ENCODE measurements at places on chromosomes 16 and 17. TPM values are rescaled to one million over a fixed set of nuclear protein-coding genes. Genes with fewer than 3 reads are reported as not detected.

The SDR42E1 gene
- 4.4 TPM for total RNA-seq

The SOX9 gene
- 30.3 TPM for total RNA-seq

The CACNA1G gene
- total RNA-seq: not detected

DNA sequence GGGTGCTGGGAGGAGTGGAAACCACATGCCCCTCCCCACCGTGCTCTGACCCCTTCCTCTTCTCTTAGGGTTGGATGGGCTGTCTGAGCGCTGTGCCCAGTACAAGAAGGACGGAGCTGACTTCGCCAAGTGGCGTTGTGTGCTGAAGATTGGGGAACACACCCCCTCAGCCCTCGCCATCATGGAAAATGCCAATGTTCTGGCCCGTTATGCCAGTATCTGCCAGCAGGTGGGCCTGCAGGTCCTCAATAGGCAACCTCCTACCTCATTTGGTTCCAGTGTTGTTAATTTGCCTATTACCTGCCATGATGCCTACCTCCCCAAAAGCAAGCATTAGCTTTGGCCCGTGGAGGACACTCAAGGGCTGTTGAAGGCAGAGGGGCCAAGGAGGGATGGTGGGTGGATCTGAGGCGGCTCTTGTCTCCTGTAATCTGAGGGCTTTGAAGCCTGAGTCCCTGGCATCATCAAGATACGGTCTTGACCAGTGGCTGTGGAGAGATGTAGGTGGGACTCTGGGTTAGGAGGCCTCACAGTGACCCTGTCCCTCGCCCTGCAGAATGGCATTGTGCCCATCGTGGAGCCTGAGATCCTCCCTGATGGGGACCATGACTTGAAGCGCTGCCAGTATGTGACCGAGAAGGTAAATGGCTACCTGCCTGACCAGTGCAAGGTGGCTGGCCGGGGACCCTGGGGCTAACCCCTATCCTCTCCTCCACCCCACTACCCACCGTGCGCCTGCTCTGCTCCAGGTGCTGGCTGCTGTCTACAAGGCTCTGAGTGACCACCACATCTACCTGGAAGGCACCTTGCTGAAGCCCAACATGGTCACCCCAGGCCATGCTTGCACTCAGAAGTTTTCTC, 3.4 kb downstream of the ALDOA start:
- peak; percentile 82 for DNase-seq

DNA sequence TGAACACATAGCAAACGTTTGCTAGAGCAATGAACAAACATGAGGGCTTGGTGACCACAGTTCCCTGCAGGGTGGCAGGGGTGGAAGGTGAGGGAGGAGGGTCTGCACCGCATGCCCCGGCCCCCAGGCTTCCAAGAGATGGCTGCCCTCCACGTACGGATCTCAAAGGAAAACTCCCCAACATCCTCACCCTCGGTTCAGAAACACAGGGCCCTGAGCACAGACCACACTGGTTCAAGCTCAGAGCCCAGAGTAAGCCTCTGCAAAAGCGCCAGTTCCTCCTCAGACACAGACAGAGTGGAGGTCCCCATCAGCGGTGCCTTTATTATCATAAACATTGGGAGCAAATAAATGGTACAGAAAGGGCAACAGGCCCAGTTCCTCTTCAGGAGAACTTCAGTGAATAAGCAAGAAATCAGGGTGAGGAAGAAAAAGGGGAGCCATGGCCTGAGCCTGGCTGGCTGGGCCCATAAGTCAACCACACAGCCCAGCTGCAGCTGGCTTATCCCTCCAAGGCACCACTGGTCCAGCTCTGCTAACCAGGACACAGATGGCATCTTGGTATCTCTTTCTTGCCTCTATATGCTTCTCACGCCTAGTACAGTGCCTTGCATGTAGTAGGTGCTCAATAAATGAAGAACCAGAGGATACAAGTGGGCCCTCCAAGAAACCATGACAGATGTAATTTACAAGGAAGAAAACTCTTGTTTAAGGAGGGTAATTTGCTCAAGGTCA, 11.0 kb downstream of the MPO start:
- no peak for DNase-seq

DNA sequence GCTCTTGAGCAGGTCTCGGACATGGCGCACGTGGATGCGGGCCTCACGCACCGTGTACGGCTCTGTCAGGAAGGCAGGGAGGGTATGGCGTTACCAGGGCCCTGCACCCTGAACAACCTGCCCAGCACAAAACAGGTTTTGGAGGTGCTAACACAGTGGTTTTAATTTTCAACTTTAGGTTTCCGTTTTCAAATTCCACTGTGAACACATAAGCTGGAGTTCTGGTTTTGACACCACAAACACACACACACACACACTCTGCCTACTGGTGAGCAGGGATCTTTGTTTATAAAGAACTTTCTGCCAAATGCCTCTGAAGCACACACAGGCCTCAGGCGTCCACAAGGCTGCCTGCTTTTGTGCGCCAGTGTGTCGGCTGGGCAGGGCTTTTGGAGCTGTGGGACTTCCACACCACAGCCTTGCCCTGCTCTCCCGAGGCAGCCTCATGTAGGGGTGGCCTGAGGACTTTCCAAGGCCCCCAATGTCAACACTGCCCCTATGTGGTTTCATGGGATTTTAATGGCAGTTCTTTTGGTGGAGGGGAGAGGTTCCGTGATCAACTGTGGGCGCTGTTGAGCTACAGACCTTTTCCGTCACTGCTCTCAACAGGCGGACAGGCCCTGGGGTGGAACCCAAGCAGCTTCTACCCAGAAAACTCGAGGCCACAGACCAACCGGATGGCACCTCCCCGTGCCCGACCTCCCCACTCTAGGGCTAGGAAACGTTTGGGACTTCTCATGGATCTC, 9.4 kb downstream of the CLUH start:
- DNase-seq: no peak

DNA sequence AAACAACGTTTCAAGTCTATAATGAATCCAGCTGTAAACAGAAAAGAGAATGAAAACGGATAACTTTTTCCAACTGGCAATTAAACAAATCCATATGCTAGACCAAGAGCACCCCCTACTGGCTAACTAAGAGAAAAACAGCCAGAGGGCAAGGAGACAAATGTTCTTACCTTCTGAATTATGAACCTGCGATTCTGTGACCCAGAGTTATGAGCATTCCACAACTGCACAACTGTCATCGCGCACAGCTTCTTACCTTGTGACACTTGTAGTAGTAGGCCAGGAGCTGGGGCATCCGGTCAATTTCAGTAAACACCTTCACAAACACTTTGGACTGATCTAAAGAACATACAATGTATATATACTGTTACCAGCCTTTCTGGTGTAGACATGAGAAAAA, 18.6 kb downstream of the COG7 start:
- peak; percentile 87 for DNase-seq

- peak; percentile 91 for DNase-seq
Measured at GRCh38 chr17:38508954-38509771, 80.9 kb downstream of the ARHGAP23 start.

DNA sequence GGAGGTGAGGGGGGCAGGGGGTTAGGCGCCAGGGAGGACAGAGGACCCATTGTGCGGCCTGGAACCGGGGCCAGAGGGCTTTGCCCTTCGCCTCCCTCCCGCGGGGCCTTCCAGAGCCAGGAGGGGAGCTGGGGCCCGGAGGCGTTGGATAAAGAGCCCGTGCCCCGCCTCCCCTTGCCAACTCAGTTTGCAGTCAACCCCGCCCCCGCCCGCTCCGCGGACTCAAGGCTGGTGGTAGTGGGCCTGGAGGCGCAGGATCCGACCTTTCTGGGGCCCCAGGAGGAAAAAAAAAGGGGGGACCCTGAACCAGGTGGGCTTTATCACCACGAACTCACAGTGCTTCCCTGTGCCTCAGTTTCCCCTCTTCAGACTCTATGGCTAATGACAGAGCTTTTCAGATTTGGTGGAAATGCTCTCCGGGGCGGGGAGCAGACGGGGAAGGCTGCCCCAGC, 2.0 kb upstream of the SPHK1 start:
- DNase-seq: no peak

Measured in Karpas-422 (cell line).